ENCODE measurements at places on chromosomes 5 and 9.

- no peak for DNase-seq
Measured at GRCh38 chr5:151758141-151758429, 346 bp downstream of the ATOX1 start.

DNA sequence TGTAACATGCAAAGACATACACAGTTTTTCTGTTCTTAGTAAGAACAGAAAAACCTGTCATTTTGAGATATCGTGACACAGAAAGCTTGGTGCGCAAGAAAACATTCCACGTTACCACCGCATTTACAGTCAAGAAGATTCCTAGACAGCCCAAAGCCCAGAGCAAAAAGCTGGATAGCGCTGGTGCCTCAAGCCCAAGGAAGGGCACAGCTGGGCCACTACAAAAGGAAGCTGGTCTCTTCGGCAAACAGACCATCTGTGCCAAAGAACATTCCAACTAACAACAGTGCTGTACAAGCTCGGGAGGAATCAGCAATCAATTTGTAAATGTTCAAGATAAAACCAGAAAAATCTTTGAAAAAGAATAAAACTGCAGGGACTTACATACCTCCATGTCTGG is 31.0 kb downstream of the PSMB7 start:
- no peak for DNase-seq

GRCh38 chr9:137807721-137808703 is 69.6 kb upstream of the CACNA1B start:
- no peak for DNase-seq

- DNase-seq = peak; percentile 28
Measured at GRCh38 chr9:17578911-17579793, at the start of gene SH3GL2. SH3GL2 (plus strand) TSS chr9:17579066.

DNA sequence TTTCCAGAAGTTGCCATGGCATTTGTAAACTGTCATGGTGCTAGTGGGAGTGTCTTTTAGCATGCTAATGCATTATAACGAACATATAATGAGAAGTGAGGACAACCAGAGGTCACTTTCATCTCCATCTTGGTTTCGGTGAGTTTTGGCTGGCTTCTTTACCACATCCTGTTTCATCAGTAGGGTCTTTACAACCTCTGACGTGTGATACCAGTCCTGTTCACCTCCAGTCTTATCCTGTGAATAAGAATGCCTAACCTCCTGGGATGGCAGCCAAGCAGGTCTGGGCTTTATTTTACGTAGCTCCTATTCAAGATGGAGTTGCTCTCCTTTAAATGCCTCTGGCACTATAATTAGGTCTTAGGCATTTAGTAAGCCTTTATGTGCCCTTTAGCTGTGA is 20.4 kb upstream of the RFK start:
- DNase-seq = no peak

DNA sequence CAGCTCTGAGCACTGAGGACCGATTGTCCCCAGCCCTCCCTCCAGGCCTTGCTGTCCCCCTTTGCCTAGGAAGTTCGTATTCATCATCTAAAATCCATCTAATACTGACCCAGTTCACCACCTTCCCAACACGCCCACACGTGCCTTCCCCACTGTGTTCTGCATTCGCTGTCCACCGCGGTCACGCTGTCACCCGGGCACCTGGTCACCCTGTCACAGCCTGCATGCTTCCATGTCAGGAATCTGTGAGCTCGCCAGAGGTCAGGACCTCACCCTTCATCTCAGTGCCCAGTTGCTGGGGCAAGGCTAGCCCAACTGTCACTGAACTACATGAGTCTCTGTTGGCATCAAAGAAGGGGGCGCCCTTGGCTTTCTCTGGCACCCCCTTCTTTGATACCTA is 82.9 kb upstream of the RUFY1 start:
- no peak for DNase-seq

DNA sequence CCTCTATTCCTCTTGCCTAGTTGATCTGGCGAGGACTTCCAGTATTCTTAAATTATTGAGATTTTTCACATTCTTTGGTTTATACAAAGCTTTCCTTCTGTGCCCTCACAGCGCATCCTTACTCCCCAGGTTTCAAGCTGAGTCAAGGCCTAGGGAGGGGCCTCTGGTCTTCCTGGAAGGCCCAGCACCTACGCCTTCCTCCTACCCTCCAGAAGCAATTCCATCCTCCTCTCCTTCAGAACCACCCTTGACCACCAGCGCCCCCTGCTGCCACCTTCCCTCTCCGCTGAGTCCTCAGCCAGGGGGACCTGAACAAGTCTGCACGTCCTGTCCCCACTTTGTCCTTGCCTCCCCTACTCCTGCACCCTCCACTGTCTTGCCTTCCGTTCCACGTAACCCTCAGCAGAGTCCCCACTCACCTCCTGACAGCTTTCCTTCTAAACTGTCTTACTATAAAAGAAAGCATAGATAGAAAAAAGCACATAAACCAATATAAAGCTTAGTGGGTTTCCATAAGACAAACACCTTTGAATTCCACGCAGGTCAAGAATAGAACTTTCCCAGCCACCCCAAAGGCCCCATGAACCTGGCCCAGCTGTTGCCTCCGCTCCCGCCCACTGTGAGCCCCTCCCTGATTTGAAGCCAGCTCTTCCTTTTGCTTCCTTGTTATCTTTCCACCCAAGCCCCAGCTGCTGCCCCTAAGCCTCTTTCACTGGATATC is 63.0 kb upstream of the CTSL start:
- DNase-seq = peak; percentile 88

DNA sequence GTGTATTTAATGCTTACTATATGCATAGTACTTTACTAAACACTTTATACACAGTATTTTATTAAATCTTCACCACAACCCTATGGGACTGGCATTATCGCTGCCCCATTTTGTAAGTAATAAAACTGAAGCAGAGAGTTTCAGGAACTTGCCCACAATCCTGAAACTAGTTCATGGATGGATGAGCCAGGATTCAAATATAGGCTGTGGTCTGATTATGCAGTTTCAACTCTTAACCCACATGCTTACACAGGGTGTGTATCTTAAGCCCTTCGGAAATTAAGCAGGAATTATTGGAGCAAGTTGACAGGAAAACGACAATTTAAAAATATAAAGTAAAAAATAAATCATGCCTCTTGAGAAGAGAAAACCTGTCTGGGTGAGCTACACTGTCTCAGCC is 109.0 kb downstream of the ATP10B start:
- DNase-seq = no peak

GRCh38 chr9:126457890-126458289 is 131.3 kb downstream of the MVB12B start:
- DNase-seq = no peak

DNA sequence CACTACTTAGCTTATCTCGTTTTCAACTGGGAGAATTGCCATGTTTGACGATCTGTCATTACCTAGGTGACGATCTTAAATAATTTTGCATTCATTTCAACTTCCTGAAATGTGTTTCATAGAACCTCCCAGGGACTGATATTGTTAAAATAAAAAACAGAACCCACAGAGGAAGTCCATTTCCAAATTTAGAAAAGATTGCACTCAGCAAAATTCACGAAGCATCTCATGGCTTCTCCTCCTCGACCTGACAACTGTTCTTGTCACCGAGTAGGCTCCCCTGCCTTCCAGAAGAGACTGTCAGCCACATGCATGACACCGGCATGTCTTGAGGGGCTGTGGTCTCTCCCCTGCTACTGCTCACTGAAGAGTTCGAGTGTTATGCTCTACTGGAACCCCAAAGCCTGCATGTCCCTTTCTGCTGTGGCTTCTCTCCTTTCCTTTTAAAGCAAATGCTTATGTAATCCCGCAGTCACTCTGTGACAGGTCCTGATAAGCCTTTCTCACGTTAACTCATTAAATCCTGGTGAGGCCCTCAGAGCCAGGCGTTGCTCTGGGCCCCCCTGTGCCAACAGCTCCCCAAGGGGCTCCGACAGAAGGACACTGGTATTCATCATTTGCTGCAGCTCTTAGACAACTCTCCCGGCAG is 26.8 kb upstream of the ANKRD33B start:
- DNase-seq = no peak

DNA sequence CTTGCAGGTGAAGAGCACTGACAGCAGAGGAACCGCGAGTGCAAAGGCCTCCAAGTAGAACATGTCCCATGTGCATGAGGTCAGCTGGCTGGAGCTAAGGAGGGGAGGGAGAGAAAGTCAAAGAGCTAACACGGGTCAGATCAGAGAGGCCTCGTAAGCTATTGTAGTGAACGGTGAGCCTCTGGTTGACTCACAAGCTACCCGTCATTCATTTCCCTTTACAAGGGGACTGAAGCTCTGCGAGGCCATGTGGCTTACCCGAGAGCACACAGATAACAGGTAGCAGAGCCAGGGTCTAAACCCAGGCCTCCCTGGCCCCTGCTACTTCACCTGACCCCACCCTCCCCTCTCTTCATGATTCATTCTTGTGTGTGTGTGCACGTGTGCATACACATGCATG is 152.7 kb upstream of the ADRA1B start:
- no peak for DNase-seq

- no peak for DNase-seq
Measured at GRCh38 chr9:1337169-1337568, 287.0 kb downstream of the DMRT2 start.

DNA sequence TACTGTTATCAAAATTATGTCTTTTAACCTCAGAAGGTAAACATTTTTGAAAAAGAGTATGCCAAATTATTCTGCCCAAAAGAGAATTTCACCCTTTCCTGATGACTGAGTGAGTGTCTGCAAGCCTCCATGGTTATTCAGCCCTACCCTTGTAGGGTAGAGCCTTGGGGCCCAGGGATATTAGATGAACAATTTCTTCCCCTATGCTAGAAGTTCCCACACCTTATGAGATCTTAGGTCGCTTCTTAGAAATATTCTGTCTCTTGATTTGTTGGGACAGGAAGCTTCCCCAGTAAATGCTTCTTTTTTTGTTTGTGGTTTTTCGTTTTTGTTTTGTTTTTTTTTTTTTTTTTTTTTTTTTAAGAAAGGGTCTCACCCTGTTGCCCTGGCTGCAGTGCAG is 3.1 kb downstream of the CRB2 start:
- DNase-seq = no peak

GRCh38 chr5:73918791-73919221 is 292.8 kb downstream of the ARHGEF28 start:
- no peak for DNase-seq

DNA sequence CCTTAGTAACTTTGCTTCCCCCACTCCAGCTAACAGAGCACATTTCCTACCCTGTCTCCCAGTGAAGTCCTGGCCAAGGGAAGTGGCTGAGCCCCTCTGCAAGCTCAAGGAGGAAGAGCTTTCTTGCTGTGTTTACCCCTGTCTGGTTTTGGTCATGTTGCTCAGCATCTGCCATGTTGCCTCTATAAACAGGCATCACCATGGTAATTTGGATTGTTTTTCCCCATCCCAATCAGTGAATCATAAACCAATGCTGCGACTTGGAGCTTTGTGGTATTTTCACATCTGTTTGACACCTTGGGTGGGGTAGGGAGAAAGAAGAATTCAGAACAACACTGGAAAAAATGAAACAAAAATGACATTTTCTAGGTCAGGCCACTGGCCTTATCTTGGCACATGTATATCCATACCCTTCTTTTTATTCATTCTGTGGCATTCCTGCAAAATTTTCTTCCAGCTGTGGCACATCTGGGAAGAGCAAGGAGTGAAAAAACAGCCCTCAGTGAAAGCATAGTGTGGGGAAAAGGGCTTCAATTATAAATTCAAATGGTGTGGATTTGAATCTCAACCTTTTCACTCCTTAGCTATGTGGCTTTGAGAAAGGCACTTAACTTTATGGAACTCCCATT is 42.5 kb downstream of the SLIT3 start:
- no peak for DNase-seq

DNA sequence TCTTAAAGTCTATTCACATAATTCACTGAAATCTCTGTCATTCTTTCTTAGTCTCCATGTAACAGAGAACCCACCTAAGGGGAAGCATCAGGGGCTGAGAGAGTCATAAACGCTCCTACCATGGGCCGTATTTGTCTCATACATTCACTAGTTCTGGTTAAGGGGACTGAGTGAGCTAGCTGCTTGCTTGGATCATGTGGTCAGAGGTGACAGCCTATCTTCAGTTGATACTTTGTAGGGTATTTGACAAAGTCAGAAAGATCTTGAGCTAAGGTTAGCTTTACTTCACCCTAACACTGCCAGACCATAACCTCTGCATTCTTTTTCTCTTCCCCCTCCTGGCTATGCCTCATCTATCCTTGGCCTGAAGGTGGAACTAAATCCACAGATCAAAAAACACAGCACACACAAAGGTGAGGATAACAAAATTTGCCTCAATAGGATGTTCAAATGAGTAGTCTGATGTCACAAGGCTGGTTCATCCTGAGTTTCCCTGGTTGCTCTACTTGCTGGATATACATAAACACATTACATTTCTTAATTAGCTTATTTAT is 66.5 kb downstream of the MARCHF3 start:
- DNase-seq = no peak

DNA sequence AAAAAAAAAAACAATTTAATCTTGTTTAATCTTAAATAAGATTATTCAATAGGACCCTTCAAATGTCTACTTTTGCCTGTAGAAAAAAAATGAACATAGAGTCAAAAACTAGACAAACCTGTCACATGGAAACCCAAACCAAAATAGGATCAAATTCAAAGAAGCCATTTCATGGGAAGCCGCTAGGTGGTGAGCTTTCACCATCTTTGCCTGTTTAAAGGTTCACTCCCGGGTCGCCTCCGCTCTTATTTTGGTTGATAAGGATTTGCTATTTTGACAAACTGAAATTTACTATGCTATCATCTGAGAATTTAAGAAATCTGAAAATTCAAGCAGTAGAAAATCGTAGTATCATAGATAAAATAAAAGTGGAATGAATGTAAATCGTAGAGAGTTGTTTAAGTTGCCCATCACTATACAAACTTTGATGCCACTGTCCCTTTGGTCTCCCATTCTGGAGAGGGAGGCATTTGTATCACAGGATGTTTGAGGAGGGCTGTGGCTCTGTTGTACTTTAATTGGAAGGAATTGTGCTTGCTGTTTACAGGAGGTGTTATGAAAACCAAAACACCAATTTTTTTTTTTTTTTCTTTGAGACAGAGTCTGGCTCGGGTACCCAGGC is 43.5 kb upstream of the DNAH5 start:
- DNase-seq = no peak

DNA sequence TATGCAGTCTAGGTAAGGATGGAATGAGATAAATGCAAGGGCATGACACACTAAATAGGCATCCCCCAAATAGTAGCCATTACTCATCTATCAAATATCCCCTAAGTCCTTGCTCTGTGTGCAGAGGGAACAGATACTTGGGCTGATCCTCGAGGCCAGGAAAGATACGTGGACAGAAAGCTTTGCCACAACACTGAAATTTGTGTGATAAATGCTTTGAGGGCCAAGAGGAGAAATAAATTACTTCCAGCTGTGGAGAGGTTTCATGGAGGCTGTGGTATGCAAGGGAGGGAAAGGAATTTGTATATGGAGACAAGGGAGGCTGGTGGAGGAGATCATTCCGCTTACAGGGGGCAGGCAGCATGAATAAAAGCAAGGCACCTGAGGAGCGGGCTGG is 18.5 kb downstream of the ATOX1 start:
- no peak for DNase-seq

DNA sequence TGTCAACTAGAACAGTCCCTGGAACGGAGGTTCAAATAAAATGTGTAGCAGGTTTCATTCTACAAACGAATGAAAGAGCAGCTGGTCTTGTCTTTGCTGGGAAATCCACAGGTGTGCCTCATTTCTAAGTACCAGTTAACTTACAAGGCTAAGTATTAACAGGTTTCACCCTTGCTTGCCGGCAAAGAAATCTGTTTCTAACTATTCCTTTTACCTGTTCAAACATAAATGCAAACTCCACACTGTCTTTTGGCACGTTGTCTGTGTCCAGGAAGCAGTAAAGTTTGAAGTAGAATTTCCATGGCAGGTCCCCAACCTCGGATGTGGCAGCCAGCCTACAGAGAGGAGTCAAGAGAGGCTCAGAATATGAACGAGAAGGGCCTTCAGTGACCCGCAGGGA is 54.4 kb upstream of the RETREG1 start:
- DNase-seq = no peak

- peak; percentile 32 for DNase-seq
Measured at GRCh38 chr5:178434851-178435250, 155.3 kb downstream of the COL23A1 start.
